ENCODE measurements at places on chromosomes 3 and 15.

DNA sequence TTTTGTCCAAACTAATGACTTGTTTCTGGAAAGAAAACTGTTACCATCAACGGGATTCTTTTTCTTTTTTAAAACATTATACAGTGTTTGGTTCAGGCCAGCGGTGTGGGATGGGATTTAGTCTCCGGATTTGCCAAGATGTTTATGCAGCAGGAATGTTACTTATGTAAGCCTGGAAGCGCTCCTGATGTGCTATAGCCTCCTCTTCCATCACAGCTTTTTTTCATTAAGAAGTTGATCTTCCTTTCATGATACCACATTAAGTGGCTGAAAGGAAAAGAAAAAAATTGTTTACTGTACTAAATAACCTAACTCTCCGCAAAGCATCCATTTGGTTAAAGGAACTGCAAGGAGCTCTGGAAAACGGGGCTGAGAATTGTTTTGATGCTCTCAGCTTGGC is 120.5 kb upstream of the ALDH1A3 start:
- DNase-seq = no peak

GRCh38 chr3:87227835-87228144 is 681 bp downstream of the CHMP2B start:
- no peak for DNase-seq

GRCh38 chr3:190558796-190559195 is 44.9 kb downstream of the IL1RAP start:
- DNase-seq = no peak

GRCh38 chr3:197430502-197430901 is 125.3 kb downstream of the BDH1 start:
- no peak for DNase-seq

GRCh38 chr3:65166531-65166930 is 478.7 kb upstream of the ADAMTS9 start:
- no peak for DNase-seq

DNA sequence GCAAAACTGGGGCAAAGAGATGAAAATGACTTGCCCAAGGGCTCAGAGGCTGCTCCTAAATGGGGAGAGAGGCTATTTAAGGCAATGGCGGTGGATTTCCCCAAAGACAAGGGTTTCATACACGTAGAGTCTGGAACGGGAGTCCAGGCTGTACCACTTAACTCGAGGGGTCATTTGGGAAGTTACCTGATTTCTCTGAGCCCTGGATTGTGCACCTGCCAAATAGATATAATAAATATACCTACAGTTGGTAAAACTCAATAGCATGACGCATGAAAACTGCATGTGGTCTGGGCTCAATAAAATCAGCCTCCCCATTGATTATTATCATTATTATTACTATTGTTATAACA is 1.3 kb upstream of the ITPR1 start:
- no peak for DNase-seq

GRCh38 chr3:127710155-127710941 is 37.6 kb downstream of the ABTB1 start:
- DNase-seq = no peak

Measured in NCI-H1930 (cell line).